ENCODE measurements at places on chromosomes 2 and 18. TPM values are rescaled to one million over a fixed set of nuclear protein-coding genes. Genes with fewer than 3 reads are reported as not detected.

- H3K27me3 ChIP-seq = peaks cover 12% of the 10 kb centered on the region
- no peak overlapping the region for H3K27ac ChIP-seq
- peaks cover 24% of the 10 kb centered on the region for H3K4me1 ChIP-seq
- no peak for DNase-seq
Observed at GRCh38 chr2:44774826-44775492, 166.5 kb upstream of the SIX3 start.

Gene OTOF
- total RNA-seq = 0.13 TPM

Gene IRS1
- total RNA-seq = 0.72 TPM

Gene B4GALT6
- 31.6 TPM for total RNA-seq

Data from endothelial cell (in vitro differentiated cells).